ENCODE measurements at places on chromosomes 4 and X. TPM values are rescaled to one million over a fixed set of nuclear protein-coding genes. Genes with fewer than 3 reads are reported as not detected.

Gene JCHAIN
- 45.8 TPM for total RNA-seq

Gene KDR
- total RNA-seq: not detected

Gene TCEAL1
- total RNA-seq: 5.7 TPM

Gene BEND2
- total RNA-seq: 7.7 TPM

Gene CXCL10
- 0.42 TPM for total RNA-seq

Gene TKTL1
- 4.1 TPM for total RNA-seq

Gene UGT2A1
- not detected for total RNA-seq

Gene PAK3
- total RNA-seq: 0.10 TPM

Gene C1QTNF7
- total RNA-seq: 0.10 TPM

Gene BGN
- not detected for total RNA-seq

Gene LPAR4
- total RNA-seq: 0.10 TPM

Gene PAGE1
- not detected for total RNA-seq

All from mononuclear cell (primary cell).